ENCODE measurements at places on chromosomes 1 and 21. TPM values are rescaled to one million over a fixed set of nuclear protein-coding genes. Genes with fewer than 3 reads are reported as not detected.

DNA sequence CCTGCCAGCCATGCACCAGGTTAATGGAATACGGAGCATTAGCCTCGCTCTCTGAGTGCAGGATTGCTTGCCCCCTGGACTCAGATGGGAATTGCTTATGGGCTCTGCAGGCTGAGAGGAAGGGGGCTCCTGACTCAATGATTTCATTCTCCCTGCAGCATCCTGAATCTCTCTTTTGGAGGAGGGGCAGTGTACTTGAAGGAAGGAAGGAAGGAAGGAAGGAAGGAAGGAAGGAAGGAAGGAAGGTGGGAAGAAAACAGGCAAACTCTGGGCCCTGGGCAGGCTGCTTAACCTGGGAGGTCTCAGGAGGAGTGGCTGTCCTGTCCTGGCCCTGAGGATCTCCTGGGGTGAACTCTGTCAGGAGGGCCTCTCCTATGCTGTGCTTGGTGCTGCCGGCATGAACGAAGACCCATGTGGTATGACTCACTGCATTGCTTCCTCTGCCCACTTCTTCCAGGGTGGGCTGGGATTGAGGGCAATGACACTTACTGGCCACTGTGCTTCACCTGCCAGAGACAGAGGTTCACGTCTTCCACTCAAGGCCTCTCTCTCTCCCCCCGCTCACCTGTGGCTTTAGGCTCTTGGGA lies 257.1 kb upstream of the CSF3R start:
- DNase-seq, result no peak

The HECTD3 gene
- 14.6 TPM for total RNA-seq

DNA sequence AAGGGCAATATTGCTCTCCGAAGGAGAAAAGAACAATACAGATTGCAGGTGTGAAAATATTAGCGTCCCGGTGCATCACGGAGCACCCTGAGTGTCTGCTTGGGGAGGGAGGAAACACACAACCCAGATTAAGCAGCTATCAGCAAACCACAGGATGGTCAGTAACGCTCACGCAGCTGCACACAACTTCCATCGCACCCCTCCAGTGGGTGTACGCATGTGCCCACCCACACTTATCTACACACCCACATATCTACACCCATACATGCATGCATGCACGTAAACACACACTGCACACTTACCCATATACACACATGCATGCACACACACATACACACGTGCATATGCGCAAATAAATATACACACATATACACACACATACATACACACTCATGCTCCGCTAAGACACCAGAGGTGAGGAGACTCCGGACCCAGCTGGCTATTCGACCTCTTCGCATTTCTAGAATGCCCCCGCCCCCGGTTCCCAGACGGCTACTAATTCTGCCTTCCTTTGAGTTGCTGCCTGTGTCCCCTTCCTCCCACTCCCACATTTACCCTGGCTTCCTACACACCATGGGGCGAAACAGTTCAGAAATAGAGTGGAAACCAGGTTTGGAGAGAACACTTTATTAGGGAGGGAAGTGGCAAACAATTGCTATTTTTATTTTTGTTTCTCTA lies 26.2 kb downstream of the ITPKB start:
- DNase-seq, result no peak

DNA sequence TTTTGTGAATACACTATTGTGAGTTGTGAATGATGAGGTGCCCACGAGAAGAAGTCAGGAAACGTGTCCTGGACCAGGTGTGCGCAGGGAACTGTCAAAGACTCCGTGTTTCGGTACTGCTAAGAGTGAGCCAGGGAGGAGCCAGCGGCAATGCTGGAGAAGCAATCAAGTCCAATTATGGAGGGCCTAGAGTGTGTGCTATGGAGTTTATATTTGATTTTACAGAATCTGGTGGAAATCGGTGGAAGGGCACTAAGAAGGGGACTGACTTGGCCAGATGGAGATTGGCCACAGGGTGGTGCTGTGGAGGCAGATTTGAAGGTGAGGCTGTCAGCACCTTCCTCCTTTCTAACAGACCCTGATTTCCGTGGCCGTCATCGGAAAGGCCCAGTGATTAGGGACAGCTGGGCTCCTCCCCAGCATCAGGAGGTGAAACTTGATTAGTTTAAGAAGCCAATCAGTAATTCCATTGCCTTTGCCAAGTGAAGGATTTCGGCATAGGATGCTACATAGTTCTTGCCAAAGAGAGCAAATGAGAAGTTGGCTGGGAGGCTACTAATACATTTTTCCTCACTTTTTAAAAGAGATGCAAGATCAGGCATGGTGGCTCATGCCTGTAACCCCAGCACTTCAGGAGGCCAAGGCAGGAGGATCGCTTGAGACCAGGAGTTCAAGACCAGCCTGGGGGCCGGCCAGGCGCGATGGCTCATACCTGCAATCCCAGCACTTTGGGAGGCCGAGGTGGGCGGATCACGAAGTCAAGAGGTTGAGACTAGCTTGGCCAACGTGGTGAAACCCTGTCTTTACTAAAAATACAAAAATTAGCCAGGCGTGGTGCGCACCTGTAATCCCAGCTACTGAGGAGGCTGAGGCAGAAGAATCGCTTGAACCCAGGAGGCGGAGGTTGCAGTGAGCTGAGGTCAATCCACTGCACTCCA lies 7.0 kb downstream of the PTCH2 start:
- peak; percentile 91 for DNase-seq

The CZIB gene
- total RNA-seq, result 31.3 TPM

The CBS gene
- 124 TPM for total RNA-seq

- no peak for DNase-seq
Observed at GRCh38 chr1:42670425-42670824, 11.8 kb upstream of the YBX1 start.

The DENND2C gene
- 1.2 TPM for total RNA-seq

The NOTCH2 gene
- 72.6 TPM for total RNA-seq

The NBPF10 gene
- 3.1 TPM for total RNA-seq

The SELP gene
- total RNA-seq, result 0.47 TPM

GRCh38 chr1:98638185-98638584 lies 23.3 kb upstream of the SNX7 start:
- DNase-seq, result no peak

Data from Calu3 (cell line).